CD4-positive, alpha-beta T cell (primary cell): ENCODE measurements at places on chromosomes 2 and 18.

DNA sequence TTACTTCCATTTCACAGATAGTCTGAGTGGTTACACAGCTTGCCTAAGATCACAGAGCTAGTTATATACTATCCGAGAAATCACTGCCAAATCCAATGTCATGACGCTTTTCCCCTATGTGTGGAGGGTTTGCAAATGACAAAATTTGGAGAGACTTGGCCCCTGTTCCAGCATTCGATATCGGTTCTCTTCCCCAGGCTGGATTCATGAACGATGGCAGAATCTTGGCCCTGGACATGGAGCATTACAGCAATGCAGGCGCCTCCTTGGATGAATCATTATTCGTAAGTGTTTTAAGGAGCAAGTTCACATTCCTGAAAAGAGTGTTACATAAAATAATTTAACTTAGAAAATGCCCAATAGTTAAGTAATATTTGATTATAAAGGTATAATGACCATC, 55.1 kb downstream of the AOX1 start:
- no peak for DNase-seq

DNA sequence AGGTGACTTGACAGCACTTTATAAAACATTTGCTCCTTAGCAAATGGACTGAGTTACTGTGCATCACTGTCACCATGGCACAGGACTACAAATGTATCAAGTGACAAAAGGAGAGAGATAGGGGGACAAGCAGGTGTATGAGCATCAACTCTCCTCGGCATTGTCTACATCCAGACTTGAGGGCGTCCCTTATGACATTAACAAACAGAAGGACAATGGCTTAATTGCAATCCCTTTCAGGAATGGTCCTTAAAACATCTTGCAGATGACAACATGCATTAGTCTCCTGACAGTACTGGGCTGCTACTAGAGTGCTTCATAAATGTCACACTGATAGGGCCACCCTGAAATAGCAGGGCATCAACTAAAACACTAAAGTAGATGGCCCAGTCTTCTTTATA, 198.8 kb downstream of the PDE1A start:
- DNase-seq, result no peak

GRCh38 chr2:164745012-164745797, 96.4 kb downstream of the COBLL1 start:
- DNase-seq, result no peak

DNA sequence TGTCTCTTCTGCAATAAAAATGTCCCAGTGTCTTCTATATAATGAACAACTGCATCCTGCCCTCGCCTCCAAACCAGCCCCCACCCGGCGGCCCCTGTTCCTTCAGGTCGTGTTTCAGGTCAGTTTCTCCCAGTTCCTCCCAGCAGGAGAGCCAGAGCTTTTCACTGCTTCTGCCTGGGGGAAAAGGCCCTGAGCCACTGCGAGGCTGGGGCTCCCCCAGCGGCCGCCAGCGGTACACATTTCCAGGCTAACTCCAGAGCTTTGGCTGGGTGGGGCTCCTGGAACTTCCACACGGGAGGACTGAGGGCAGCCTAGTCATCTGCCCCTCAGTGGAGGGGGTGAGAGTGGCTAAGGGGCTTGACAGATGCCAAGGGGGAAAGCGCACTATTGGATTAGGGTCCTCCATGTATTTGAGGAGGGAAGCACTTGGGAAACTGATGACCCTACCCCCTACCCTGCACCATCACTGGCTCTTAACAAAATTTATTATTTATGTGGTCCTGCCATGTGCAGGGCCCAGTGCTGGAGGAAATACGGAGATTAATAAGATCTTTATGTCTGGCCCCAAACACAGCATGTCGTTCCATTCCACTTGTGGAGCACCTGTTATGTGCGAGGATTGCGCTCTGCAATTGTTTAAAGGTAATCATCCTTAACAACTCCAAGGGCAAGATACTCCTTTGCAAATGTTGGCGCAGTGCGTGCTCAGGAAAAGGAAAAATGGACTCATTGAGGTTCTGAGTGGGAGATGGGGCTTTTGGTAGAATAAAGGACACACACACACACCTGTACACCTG, 17.3 kb upstream of the CYS1 start:
- DNase-seq, result no peak

GRCh38 chr2:65649811-65650589, 217.6 kb upstream of the SPRED2 start:
- DNase-seq, result no peak

DNA sequence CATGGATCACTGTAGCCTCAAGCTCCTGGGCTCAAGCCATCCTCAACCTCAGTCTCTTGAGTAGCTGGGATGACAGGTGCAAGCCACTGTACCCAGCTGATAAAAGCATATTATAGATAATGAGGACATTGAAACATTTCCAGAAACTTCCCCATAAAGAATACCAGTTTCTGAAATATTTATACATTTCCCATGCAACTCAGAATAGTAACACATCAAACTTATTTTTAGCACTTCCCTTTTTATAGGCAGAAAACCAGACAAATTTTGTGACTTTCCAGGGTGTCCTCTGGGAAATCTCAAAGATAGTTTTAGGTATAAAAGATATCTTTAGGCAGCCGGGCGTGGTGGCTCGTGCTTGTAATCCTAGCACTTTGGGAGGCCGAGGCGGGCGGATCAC, 25.1 kb upstream of the DPYSL5 start:
- DNase-seq, result no peak

DNA sequence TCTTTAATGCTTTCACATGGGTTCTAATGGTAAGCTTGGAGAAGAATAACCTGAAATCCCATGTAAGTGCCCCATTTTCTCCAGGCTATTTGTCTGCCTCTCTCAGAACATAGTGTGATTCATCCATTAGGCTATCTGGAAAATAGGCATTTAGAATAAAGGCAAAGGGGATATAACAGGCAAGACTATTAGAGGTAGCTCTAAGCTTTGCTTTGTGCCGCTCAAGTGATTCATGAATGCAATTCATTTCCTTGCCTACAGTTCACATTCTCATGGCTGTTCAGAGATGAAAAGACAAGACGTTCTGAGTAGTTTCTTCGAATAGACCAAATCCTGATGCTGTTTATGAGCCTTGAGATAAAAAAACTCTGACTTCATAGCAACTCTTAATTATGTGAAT, 101.7 kb downstream of the ANKRD44 start:
- DNase-seq, result no peak

GRCh38 chr18:8194431-8194830, 414.8 kb upstream of the RAB12 start:
- DNase-seq, result no peak

GRCh38 chr18:13269521-13270011, 51.0 kb downstream of the LDLRAD4 start:
- no peak for DNase-seq

- DNase-seq, result no peak
These were observed 21.9 kb upstream of the SLC66A3 start for GRCh38 chr2:11133238-11133935.
